ENCODE measurements at places on chromosomes 13 and 19.

- no peak for DNase-seq
These were observed 25.3 kb downstream of the PIP5K1C start for GRCh38 chr19:3674784-3675543.

DNA sequence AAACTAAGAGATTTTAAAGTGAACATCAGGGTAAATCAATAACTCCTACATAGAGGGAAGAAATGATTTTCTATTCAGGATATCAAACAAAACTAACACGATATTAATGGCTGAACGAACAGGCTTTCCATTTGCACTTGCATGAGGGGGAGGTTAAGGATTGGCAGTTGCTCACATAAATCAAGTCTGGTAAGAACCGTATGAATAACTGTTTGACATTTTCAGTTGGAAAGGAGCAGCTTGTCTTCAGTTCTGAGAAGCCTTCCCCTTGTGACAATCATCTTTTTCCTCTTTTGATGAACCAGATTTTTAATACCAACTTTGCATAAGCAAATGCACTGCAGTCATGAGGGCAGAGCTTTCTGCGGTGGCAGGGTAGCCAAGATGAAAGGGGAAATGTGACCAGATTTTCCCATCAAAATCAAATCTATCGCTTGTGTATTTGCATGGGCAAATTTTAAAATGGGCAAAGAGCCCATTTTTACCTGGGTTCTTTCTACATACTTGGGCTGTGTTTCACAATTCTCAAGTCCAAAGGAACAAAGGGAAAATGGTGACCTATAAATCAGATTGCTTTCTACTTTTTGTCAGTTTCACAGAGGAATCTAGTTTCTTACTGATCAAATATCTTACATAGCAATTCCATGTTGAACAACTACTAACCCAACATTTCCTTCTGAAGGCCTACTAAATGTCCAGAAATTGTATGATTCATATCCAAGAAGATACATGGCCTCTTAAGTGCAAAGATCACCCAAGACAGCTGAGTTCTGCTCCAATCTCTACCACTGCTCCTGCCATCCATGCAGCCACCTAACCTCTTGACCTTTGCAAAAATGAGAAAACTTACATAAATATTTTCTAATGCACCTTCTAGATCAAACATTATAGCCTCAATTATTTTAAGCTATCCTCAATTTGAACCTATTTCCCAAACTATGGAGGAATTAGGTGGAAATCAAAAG, 249.6 kb downstream of the OXGR1 start:
- no peak for DNase-seq

DNA sequence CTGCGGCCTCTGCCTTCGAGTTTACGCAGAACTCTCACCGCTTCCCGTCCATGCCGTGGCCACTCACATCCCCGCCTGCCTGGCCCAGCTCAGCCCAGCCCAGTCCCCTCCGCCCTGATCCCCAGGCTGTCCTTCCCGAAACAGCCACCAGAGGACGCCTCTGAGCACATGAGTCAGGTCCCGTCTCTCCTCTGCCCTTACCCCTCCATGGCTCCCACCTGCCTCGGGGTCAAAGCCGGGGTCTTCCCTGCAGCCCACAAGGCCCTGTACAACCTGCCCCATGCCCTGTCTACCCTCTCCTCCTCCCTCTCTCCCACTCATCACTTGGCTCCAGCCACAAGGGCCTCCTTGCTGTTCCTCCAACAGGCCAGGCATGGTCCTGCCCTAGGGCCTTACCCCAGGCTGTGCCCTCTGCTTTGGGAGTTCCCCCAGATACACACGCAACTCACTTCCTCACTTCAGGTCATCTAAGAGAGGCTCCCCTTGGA, 8.1 kb upstream of the SEMA6B start:
- peak; percentile 53 for DNase-seq

DNA sequence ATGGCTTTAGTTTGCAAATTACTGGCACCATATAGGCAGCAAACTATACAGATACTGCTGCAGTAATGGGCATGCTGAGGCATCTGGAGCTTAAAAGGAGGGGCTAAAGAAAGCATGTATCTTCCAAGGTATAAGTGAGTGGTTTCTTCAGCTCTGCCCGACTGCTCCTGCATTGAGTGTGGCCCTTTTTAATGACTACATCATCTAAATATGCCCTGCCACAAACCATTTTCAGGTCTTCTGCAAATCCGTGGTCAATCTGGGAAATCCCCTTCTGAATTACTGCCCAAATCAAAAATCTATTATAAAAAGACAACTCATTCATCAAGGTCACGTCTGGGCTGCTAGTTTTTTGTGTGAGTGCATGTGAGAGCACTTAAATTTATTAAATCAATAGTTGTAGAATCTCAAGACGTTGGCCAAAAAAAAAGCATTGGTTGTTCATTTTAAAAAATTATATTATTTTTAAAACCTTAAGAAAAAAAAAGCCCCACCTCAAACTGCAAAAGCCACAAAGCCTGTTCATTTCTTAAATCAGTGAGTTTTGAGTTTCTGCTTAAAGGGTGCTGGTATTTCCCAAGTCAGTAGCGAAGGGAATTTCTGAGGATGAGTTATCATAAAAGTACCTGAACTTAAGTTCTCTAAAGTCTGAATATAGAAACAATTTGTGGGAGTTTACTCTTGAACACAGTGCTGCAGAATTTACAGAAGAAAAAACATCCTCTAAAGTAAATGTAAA, 16.3 kb downstream of the LCP1 start:
- no peak for DNase-seq

- DNase-seq: no peak
These were observed 850.9 kb upstream of the PCDH9 start for GRCh38 chr13:68081061-68081460.

- no peak for DNase-seq
These were observed 8.7 kb downstream of the CD177 start for GRCh38 chr19:43362179-43362578.
